ENCODE measurements at places on chromosomes 2 and 18. TPM values are rescaled to one million over a fixed set of nuclear protein-coding genes. Genes with fewer than 3 reads are reported as not detected.

Gene PPIG
- 30.0 TPM for polyA plus RNA-seq

Gene SERPINB3
- not detected for polyA plus RNA-seq

Gene KCNG2
- polyA plus RNA-seq, result not detected

Gene STEAP3
- polyA plus RNA-seq, result 6.6 TPM

Gene OSR1
- 1.6 TPM for polyA plus RNA-seq

Gene IL1R1
- 22.1 TPM for polyA plus RNA-seq

Gene LPIN1
- 10.0 TPM for polyA plus RNA-seq

Gene GNLY
- 1.3 TPM for polyA plus RNA-seq

Gene ST8SIA3
- 14.3 TPM for polyA plus RNA-seq

Gene LRP2
- not detected for polyA plus RNA-seq

Gene MAP2
- polyA plus RNA-seq, result 11.7 TPM

Gene ASAP2
- 5.8 TPM for polyA plus RNA-seq

Gene OR6B2
- polyA plus RNA-seq, result not detected

Gene CROCC2
- 0.05 TPM for polyA plus RNA-seq

Gene SCYGR3
- polyA plus RNA-seq, result not detected

Gene ALPI
- not detected for polyA plus RNA-seq

Gene ZNF892
- 0.76 TPM for polyA plus RNA-seq

Gene FAM124B
- 0.26 TPM for polyA plus RNA-seq

Gene CD226
- 0.07 TPM for polyA plus RNA-seq

Gene IL36A
- not detected for polyA plus RNA-seq

Gene NOSTRIN
- 67.3 TPM for polyA plus RNA-seq

Gene TCF23
- not detected for polyA plus RNA-seq

Gene HNMT
- 32.7 TPM for polyA plus RNA-seq

Gene TWIST2
- polyA plus RNA-seq, result 3.0 TPM

Gene DNAJC5G
- polyA plus RNA-seq, result not detected

Gene GAL3ST2
- polyA plus RNA-seq, result not detected

Gene GULP1
- 6.5 TPM for polyA plus RNA-seq

Gene EPHA4
- polyA plus RNA-seq, result 1.1 TPM

Gene MORN2
- 22.2 TPM for polyA plus RNA-seq

Gene GRHL1
- polyA plus RNA-seq, result 2.4 TPM

Gene ARHGEF4
- 31.6 TPM for polyA plus RNA-seq

Gene ARHGAP15
- polyA plus RNA-seq, result 1.7 TPM

Gene INHA
- polyA plus RNA-seq, result 3.5 TPM

Gene GPR39
- 2.3 TPM for polyA plus RNA-seq

Gene FN1
- 17.0 TPM for polyA plus RNA-seq

All from pancreas (tissue), 10 donors.